Stromal cell of bone marrow (primary cell): ENCODE measurements at places on chromosomes 1 and 21.
A peak's percentile ranks its signal among the peaks of the same experiment; 100 is the strongest.

GRCh38 chr1:81912383-81912782 is 111.6 kb downstream of the ADGRL2 start:
- DNase-seq, result no peak

DNA sequence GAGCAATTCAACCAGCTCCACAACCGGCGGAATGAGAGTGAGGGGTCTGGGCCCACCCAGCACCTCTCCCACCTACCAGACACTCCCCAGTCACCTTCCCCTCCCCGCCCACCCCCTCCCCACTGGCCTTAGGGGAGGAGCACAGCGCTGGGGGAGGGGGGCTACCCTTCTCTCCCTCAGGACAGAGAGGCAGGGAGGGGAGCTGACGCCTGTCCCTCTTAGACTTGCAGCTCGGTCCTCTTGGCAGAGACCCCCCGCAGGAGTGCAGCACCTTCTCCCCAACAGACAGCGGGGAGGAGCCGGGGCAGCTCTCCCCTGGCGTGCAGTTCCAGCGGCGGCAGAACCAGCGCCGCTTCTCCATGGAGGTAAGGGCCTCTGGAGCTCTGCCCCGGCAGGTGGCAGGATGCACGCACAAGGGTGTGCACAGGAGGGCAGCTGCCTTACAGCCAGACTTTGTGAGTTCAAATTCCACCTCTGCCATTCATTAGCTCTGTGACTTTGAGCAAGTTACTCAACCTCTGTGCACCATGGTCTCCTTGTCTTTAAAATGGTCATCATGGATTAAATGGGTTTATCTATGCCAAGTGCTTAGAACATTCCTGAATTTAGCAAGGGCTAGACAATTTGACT is 18.9 kb downstream of the CDK18 start:
- no peak for DNase-seq

GRCh38 chr1:86636898-86637297 is 67.5 kb upstream of the SH3GLB1 start:
- DNase-seq, result no peak

DNA sequence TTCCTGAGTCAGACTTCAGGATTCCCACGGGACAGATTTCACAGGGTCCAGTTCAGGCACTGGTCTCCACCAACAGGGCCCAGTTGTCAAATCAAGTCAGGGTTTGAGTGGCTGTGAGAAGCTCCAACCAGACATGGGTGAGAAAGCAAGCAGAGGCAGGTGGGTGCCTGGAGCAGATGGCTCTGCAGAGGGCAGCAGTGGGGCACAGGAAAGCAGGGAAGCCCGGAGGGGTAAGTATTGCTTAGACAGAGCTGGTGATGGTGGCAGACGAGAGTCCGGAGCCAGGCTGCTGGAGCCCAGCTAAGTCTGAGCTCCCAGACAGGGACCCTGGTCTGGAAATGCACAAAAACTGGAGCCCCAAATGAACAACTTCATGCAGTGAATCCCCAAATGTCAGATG is 40.4 kb downstream of the RIMS3 start:
- no peak for DNase-seq

GRCh38 chr1:93907718-93908117 is 1.5 kb downstream of the GCLM start:
- DNase-seq, result no peak

GRCh38 chr1:3898994-3899753 is 898 bp downstream of the C1orf174 start:
- no peak for DNase-seq

DNA sequence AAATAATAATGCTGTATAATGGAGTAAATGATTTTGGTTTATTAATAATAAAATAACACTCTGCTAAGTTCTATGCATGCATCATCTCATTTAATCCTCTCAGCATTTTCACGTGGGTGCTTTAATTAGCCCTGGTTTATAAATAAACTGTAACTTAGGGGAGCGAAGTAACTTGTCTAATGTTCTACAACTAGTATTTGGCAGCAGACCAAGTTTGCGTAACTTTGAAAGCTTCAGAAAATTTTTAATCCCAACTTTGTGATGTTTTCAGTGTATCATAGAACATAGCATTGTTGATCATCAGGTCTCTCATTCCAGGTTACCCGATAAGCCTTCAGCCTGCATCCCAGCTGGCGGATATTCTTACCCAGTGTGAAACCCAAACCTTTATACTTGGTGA is 322.4 kb upstream of the SGIP1 start:
- no peak for DNase-seq

DNA sequence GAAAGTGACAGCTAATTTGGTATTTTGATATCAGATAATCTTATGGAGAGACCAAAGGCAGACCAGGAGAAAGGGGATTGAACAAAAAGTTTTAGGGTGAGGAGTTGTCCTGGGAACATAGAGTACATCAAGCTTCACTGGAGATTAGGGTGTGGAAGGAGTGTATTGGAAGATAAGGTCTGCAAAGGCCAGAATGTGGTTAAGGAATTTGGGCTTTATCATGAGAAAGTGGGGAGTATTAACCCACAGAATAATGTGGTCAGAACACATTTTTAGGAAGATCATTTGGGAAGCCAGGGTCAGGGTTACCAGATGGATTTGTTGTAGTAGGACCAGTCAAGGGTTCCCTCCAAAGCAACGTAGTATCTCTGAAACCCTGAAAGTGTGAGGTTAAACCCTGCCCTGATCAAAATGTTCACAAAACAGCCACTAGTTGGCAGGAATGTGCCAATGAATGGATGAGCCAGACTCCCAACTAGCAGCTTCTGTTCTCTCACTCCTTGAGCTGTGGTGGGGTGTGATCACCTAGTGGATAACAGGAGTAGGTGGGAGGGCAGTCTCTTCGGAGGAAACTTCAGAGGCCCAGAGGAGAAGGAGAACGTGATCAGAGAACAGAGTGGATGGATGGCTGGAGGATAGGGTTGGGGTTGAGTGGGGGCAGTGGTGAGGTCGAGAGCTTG is 35.8 kb downstream of the SLC2A1 start:
- peak; percentile 54 for DNase-seq

DNA sequence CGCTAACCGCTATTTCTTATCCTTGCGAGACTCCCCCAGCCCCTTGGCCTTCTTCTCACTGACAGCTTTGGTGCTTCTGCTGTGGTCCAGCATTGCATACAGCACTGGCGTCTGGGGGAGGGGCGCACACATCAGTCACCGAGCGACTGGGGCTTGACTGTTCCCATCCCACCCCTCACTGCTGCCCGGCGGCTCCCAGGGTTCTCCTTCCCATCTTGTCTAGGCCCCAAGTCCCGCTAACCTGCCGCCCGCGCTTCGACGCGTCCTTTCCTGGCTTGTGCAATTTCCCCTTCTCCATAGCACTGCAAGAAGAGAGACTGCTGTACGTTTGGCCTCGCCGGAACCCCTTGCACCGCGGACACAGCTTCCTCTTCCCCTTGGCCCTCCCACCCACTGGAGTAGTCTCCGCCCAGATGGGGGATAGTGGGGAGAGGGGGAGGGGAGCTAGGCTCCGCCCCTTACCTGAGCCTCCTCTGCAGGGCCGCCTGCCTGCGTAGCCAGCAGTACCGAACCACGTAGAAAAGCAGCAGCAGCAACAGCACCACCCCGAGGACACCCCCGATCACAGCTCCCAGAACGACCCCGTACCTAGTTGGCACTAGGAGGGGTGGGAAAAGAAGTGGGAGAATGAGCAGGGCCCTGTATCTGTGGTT is 3.8 kb downstream of the MPZ start:
- DNase-seq, result no peak

DNA sequence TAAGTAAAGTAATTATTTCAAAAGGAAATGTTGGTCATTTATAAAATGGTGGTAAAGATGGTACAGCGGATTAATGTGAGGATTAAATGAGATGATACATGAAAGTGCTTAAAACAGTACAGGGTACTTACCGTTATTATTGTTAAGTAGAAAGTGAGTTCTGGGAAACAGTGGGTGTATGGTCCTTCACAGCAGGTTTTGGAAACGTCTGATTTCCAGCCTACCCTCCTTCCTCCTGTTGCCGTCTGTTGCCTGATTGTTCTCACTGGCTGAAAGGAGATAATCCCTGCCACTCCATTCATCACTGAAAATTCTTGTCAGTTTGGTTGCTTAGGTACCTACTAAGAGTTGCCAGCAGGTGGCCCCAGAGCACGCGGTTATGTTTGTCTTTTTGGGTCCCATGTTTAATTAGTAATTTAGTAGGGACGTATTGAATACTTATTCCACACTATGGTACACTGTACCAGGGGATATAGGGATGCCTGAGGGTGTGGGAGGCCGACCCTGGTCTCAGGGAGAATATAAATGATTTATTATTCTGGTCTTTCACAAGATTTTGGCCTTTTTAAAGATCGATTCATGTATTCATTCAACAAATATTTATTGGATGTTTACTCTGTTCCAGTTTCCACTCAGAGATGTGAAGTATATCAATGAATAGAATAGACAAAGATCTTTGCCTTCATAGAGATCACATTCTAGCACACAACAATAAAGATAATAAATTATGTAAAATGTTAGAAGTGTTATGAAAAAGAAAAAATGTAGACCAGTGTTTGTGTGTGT is 30.8 kb upstream of the RPTN start:
- DNase-seq, result peak; percentile 38

DNA sequence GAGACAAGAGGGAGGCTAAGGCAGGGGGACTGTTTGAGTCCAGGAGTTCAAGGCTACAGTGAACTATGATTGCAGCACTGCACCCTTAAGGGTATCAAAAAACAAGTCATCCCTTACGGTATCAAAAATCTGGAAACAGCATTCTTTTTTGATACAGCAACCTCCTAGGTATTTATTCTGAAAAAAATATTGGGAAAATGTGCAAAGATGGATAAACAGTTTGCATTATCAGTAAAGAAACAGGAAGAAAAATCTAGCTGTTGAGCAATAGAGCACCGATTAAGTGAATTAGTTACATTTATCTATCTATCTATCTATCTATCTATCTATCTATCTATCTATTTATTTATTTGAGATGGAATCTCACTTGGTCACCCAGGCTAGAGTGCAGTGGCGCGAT is 56.7 kb upstream of the SCAF4 start:
- no peak for DNase-seq

GRCh38 chr1:180586671-180587155 is 27.9 kb downstream of the OVAAL start:
- no peak for DNase-seq

DNA sequence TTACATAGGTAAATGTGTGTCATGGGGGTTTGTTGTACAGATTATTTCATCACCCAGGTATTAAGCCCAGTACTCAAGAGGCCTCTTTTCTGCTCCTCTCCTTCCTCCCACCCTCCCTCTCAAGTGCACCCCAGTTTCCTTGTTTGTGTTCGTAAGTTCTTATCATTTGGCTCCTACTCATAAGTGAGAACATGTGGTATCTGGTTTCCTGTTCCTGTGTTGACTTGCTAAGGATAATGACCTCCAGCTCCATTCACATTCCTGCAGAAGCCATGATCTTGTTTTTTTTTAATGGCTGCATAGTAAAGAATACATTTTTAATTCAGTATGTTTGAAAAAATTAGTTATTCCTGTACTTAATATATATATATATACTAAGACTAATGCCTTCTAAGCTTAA is 107.7 kb downstream of the CLDN17 start:
- DNase-seq, result no peak

DNA sequence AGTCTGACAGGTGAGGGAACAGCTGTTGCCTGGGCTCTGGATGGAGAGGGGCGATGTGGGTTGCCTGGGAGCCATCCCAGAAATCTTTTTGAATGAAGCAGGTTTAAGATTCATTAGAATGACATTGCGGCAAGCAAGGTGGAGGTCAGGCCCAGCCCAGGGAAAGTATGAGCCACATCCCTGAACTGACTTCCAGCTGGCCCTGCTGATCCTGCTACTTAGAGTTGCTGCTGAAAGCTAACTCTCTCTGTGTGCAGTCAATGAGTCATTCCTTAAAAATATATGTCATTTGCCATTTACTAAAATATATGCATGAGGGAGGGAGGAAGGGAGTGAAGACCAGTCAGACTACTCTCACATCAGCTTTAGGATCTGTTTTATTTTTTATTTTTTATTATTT is 54.3 kb upstream of the RAB3GAP2 start:
- no peak for DNase-seq

- no peak for DNase-seq
Measured at GRCh38 chr21:44773291-44773932, 28.2 kb downstream of the UBE2G2 start.

GRCh38 chr1:183023601-183024316 is 539 bp downstream of the LAMC1 start:
- DNase-seq, result no peak

DNA sequence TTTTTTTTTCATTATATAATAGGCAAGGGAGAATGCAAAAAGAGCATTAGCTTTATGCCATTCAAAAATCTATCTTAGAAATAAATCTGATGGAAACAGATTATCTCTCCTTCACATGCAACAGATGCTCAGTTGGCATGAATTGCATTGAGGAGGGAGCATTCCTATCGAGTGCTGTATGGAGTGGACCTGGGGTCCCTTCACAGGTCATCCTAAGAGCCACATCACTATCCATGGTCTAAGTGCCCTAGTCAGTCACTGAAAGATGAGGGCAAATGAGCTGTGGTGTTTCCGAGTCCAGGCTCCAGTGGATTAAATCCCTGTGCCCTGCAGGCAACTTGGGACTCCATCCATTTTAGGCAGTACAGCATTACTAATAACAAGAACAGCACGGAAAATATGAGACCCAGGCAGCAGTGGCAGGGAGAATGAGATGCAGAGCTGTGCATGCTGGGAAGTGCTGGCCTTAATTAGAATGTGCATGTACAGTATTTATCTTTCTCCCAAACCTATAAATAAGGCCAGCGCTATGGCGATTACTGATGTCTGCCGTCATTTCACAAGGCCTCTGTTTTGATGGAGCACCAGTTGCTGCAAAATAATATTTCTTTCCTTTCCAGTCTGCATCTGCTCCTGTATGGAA is 512.3 kb upstream of the PLXNA2 start:
- no peak for DNase-seq

DNA sequence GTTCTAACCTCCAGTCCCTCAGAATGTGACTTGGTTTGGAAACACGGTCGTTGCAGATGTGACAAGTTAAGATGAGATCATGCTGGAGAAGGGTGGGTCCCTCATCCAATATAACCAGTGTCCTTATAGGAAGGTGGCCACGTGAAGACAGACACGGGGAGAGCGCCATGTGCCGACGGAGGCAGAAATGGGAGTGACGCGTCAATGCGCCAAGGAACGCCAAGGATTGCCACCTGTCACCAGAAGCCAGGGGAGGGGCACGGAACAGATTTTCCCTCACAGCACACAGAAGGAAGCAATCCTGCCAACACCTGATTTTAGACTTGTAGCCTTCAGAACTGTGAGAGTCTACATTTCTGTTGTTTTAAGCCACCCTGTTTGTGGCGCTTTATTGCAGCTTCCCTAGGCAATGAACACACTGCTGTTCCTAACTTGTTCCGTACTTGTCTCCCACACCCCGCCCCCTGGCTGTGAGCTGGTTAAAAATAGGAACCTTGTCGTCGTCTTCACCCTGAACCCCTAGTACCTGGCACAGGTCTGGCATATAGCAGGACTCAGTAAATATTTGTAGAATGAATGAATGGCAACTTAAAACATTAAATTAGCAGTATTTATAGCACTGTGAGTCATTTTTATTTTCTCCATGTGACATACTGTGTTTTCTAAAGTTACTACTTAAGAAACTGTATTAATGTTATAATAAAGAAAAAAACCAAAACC is 14.2 kb downstream of the RIMS3 start:
- no peak for DNase-seq
